ENCODE measurements at places on chromosomes 4 and X. TPM values are rescaled to one million over a fixed set of nuclear protein-coding genes. Genes with fewer than 3 reads are reported as not detected.

DNA sequence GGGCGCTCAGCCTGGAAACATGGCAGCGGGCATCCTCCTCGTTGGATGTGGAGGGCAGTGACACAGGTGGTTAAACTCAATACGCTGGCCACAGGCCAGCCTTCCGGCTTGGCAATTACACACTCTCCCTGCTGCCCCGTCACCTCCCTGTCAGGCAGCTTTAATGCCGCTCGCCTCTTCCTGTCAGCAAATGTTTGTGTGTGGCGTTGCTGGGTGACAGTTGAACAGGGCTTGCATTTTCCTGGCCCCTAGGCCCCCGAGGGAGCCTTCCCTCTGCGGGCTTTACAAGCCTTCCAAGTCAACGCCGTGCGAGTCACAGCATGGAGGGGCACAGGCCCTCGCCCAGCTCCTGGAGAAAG is 620.0 kb downstream of the BCOR start:
- H3K27me3 ChIP-seq: no peaks in the 10 kb centered on the region
- no peak overlapping the region for H3K4me3 ChIP-seq
- no peaks in the 10 kb centered on the region for H3K36me3 ChIP-seq

DNA sequence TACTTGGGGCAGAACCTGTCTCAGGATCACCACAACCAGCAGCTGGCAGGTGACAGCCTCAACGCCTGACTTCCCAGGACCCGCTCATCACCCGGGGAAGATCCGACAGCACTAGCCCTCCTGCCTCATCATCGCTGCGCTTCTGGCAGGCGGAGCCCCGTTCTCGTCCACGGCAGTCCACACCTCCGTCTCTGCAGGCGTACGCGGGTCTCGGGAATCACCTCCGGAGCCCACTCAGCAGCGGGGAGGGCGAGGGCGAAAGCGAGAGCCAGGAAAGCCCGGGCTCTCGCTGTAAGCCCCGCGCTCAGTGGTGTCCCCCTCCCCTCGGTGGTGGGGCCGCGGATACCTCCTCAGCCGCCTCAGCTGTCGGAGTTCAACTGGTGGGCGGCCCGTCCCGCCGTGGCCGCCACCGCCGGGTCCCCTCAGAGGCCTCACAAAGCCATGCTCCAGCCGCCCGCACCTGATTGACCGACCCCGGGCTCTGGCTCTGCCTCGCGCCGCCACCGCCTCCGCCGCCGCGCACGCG is 518 bp upstream of the CNKSR2 start:
- H3K4me1 ChIP-seq: no peaks in the 10 kb centered on the region
- H3K27ac ChIP-seq: no peak overlapping the region
- peak overlapping the region; percentile 60 for H3K4me3 ChIP-seq

- H3K27ac ChIP-seq: no peak overlapping the region
- no peaks in the 10 kb centered on the region for H3K4me1 ChIP-seq
- H3K27me3 ChIP-seq: no peaks in the 10 kb centered on the region
- DNase-seq: no peak
Observed at GRCh38 chr4:141425124-141425523, 204.4 kb downstream of the ZNF330 start.

- DNase-seq: peak; percentile 56
- no peaks in the 10 kb centered on the region for H3K27me3 ChIP-seq
- H3K36me3 ChIP-seq: no peaks in the 10 kb centered on the region
Observed at GRCh38 chr4:120718979-120719566, 203.5 kb downstream of the PRDM5 start.

- no peak for DNase-seq
- no peak overlapping the region for H3K27ac ChIP-seq
- H3K36me3 ChIP-seq: no peaks in the 10 kb centered on the region
Observed at GRCh38 chrX:50881028-50881427, 29.5 kb upstream of the BMP15 start.

DNA sequence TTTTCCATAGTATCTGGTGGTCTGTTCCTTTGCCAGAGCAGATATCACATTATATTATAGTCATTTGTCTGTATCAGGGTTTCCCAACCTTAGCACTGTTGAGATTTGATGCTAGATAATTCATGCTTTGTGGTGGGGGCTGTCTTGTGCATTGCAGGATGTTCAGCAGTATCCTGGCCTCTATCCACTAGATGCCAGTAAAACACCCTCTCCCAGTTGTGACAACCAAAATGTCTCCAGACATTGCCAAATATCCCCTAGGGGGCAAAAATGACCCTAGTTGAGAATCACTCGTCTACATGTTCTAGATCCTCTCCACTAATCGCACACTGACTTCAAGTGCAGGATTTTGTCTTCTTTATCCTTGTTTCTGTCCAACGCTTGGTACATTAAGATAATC is 160.8 kb downstream of the FANCB start:
- no peak overlapping the region for H3K27ac ChIP-seq
- H3K4me1 ChIP-seq: no peaks in the 10 kb centered on the region
- no peak overlapping the region for H3K4me3 ChIP-seq

DNA sequence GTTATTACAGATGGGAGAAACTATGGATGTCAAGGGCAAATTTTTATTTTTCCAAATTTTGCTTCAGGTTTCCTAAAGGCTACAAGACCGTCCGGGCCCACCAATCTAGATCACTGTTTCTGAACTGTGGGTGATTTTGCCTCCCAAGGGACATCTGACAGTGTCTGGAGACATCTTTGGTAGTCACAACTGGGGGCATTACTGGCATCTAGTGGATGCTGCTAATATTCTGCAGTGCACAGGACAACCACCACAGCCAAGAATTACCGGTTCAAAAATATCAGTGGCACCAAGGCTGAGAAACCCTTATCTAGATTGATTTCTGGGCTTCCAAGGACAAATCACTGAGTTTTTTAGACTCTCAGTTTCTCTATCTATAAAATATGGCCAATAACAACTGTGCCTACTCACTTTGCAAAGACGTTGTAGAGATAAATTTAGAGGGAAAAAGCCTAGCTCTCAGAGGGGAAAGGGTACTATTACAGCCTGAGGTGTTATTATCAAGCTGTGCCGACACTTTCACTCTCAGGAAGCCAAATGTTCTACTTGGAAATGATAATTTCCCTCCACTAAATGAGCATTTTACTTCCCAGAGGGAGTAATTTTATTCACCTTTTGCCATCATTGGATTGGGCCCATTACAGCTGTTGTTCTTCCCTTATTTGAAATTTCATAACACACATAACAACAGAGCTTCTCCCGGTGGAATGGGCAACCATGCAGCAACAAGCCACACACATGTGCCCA is 442.1 kb downstream of the CENPC start:
- DNase-seq: peak; percentile 5
- H3K4me3 ChIP-seq: no peak overlapping the region
- H3K27ac ChIP-seq: no peak overlapping the region
- no peaks in the 10 kb centered on the region for H3K36me3 ChIP-seq
- no peaks in the 10 kb centered on the region for H3K27me3 ChIP-seq

GRCh38 chr4:84875636-84876371 is 90.7 kb downstream of the WDFY3 start:
- no peaks in the 10 kb centered on the region for H3K27me3 ChIP-seq
- peaks cover 3% of the 10 kb centered on the region for H3K4me1 ChIP-seq

DNA sequence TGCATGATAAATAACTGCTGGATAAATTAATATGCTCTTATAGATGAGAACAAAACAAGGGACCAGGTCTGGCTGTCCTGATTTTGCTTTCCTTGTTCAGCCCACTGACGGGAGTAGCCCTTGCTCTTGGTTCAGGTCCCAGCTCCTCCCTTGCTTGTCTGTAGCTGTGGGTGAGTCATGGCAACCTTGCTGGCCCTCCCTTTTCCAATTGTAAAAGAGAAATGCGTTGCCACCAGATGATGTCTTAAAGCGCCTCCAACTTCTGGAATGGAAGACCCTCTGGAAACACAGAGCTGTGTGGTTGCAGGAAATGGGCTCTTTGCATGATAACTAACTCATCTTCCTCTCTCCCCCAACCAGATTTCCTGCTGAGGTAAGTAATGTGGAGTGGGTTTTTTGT is 171.4 kb downstream of the AASDH start:
- DNase-seq: no peak
- H3K27me3 ChIP-seq: no peaks in the 10 kb centered on the region
- no peaks in the 10 kb centered on the region for H3K36me3 ChIP-seq
- H3K4me3 ChIP-seq: no peak overlapping the region
- peaks cover 22% of the 10 kb centered on the region for H3K4me1 ChIP-seq

- no peak for DNase-seq
- no peaks in the 10 kb centered on the region for H3K27me3 ChIP-seq
- no peak overlapping the region for H3K27ac ChIP-seq
- H3K4me1 ChIP-seq: peaks cover 12% of the 10 kb centered on the region
- no peak overlapping the region for H3K4me3 ChIP-seq
- no peaks in the 10 kb centered on the region for H3K36me3 ChIP-seq
Observed at GRCh38 chr4:100367451-100367850, 150.4 kb downstream of the EMCN start.

GRCh38 chr4:7207628-7208231 is 15.4 kb downstream of the SORCS2 start:
- no peak overlapping the region for H3K4me3 ChIP-seq
- H3K36me3 ChIP-seq: no peaks in the 10 kb centered on the region
- no peak for DNase-seq
- H3K4me1 ChIP-seq: peaks cover 28% of the 10 kb centered on the region
- H3K27me3 ChIP-seq: no peaks in the 10 kb centered on the region

GRCh38 chr4:108830509-108831244 is 67.8 kb upstream of the ETNPPL start:
- no peaks in the 10 kb centered on the region for H3K27me3 ChIP-seq
- no peak overlapping the region for H3K27ac ChIP-seq
- H3K4me1 ChIP-seq: peaks cover 3% of the 10 kb centered on the region

DNA sequence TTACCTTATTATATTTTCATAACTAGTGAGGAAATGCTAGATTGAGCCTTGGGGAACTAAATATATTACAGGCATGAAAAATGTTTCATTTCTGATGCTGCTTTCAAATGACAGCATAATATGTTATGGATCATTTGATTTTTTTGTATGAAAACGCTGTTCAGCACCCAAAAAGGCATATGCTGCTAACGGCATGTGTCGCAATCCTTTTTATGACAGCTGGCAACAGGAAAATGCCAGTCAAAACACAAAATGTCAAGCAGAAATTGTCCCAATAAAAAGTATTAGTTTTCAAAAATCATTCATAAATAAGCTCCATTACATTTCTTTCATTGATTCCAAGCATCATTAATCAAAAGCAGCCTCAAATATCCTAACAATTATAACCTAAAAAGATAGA is 1244.5 kb downstream of the PCDH7 start:
- no peaks in the 10 kb centered on the region for H3K36me3 ChIP-seq
- no peak overlapping the region for H3K27ac ChIP-seq
- no peak overlapping the region for H3K4me3 ChIP-seq
- no peaks in the 10 kb centered on the region for H3K4me1 ChIP-seq

DNA sequence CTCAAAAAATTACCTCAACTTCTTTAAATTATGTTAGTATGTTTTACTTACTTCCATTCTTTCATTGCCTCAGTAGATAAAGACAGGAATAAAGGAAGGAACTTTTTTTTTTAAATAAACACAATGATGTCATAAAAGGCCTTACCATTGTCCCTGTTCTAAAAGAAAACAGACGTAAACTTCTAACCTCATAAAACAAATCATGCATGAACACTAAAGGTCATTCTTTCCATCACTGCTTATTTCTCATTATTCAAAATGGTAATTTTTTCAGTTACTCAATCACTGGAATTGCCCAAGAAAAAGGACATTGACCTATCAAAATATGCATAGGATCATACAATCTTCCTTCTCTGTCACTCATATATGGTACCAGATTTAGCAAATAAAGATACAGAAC is 32.2 kb upstream of the ARMCX2 start:
- no peaks in the 10 kb centered on the region for H3K36me3 ChIP-seq
- H3K27me3 ChIP-seq: no peaks in the 10 kb centered on the region
- no peaks in the 10 kb centered on the region for H3K4me1 ChIP-seq
- H3K27ac ChIP-seq: no peak overlapping the region
- no peak for DNase-seq

GRCh38 chr4:102454268-102454667 is 46.9 kb upstream of the NFKB1 start:
- H3K27me3 ChIP-seq: no peaks in the 10 kb centered on the region
- no peak overlapping the region for H3K4me3 ChIP-seq
- peaks cover 17% of the 10 kb centered on the region for H3K4me1 ChIP-seq
- H3K36me3 ChIP-seq: no peaks in the 10 kb centered on the region
- H3K27ac ChIP-seq: no peak overlapping the region

DNA sequence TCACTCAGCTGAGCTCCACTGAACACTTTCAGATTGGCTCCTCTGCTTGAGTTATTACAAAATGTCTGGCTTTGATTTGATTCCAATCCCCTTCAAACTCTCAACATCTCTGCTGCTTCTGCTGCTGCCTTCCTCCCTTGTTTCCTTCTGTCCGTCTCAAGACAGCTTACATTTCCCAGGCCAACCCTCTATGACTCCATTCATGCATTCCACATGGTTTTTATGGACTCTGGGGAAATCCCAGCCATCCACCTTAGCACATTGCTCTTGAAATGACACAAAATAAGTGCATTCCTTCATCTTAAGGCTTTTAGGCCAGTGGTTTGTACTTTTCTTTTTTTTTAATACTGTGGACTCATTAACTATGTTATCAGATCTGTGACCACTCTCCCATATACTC is 68.5 kb upstream of the TMEM164 start:
- no peak overlapping the region for H3K27ac ChIP-seq
- H3K4me3 ChIP-seq: no peak overlapping the region
- DNase-seq: no peak
- no peaks in the 10 kb centered on the region for H3K4me1 ChIP-seq
- no peaks in the 10 kb centered on the region for H3K36me3 ChIP-seq

- DNase-seq: peak; percentile 77
- H3K4me1 ChIP-seq: peaks cover 26% of the 10 kb centered on the region
- H3K27ac ChIP-seq: no peak overlapping the region
- H3K27me3 ChIP-seq: peaks cover 13% of the 10 kb centered on the region
- H3K4me3 ChIP-seq: peak overlapping the region; percentile 10
Observed at GRCh38 chrX:68894513-68895340, 65.9 kb downstream of the EFNB1 start.

GRCh38 chr4:123924536-123924935 is 527.9 kb downstream of the SPRY1 start:
- no peak overlapping the region for H3K27ac ChIP-seq
- DNase-seq: no peak
- no peaks in the 10 kb centered on the region for H3K4me1 ChIP-seq
- H3K36me3 ChIP-seq: no peaks in the 10 kb centered on the region
- H3K27me3 ChIP-seq: no peaks in the 10 kb centered on the region

GRCh38 chr4:100017637-100018310 is 67.7 kb upstream of the H2AZ1 start:
- H3K27ac ChIP-seq: no peak overlapping the region
- no peak overlapping the region for H3K4me3 ChIP-seq
- peaks cover 6% of the 10 kb centered on the region for H3K4me1 ChIP-seq
- no peak for DNase-seq
- H3K36me3 ChIP-seq: no peaks in the 10 kb centered on the region

- no peaks in the 10 kb centered on the region for H3K36me3 ChIP-seq
- H3K4me3 ChIP-seq: no peak overlapping the region
- no peak overlapping the region for H3K27ac ChIP-seq
- DNase-seq: no peak
- H3K4me1 ChIP-seq: peaks cover 9% of the 10 kb centered on the region
Observed at GRCh38 chr4:113588895-113589668, 172.5 kb downstream of the CAMK2D start.

- H3K27me3 ChIP-seq: no peaks in the 10 kb centered on the region
- H3K4me3 ChIP-seq: no peak overlapping the region
- H3K36me3 ChIP-seq: no peaks in the 10 kb centered on the region
- no peak for DNase-seq
- no peak overlapping the region for H3K27ac ChIP-seq
- no peaks in the 10 kb centered on the region for H3K4me1 ChIP-seq
Observed at GRCh38 chr4:141899103-141899502, 262.7 kb downstream of the IL15 start.

Gene CXCL6
- 1.5 TPM for total RNA-seq

Gene GPR78
- total RNA-seq: 0.28 TPM

Gene RTL9
- 0.22 TPM for total RNA-seq

Gene PDCL2
- total RNA-seq: not detected

Gene BBS7
- total RNA-seq: 39.7 TPM

Gene CENPVL1
- 2.0 TPM for total RNA-seq

Gene EGF
- 6.2 TPM for total RNA-seq

Gene SSX5
- not detected for total RNA-seq

Gene INTS12
- 17.2 TPM for total RNA-seq

Gene BEX1
- total RNA-seq: 52.2 TPM

Gene DUSP21
- total RNA-seq: not detected

Gene PLS3
- 138 TPM for total RNA-seq
